Pancreas (tissue), 10 donors: ENCODE measurements at places on chromosomes 5 and 9. TPM values are rescaled to one million over a fixed set of nuclear protein-coding genes. Genes with fewer than 3 reads are reported as not detected.

The DCTN3 gene
- 31.5 TPM for total RNA-seq

The IL5 gene
- total RNA-seq, result not detected

The ODF2 gene
- 9.1 TPM for total RNA-seq

The SEMA6A gene
- 9.2 TPM for total RNA-seq

The BTNL9 gene
- 3.2 TPM for total RNA-seq

The CARTPT gene
- total RNA-seq, result not detected

The LIFR gene
- total RNA-seq, result 10.8 TPM

The CSF1R gene
- 4.8 TPM for total RNA-seq

The NUP155 gene
- 8.7 TPM for total RNA-seq

The HCN1 gene
- total RNA-seq, result 1.5 TPM

The C6 gene
- 72.8 TPM for total RNA-seq

The FOXD4 gene
- total RNA-seq, result 0.12 TPM

The OLFML2A gene
- 3.0 TPM for total RNA-seq

The CLK4 gene
- total RNA-seq, result 16.0 TPM

The ZNF483 gene
- total RNA-seq, result 6.2 TPM

The OGN gene
- total RNA-seq, result 5.8 TPM

The SLC46A2 gene
- total RNA-seq, result not detected

The TNFSF15 gene
- total RNA-seq, result 0.13 TPM

The SLC36A2 gene
- not detected for total RNA-seq

The ECM2 gene
- 2.3 TPM for total RNA-seq

The ANXA6 gene
- 53.2 TPM for total RNA-seq

The GPX3 gene
- total RNA-seq, result 26.7 TPM

The C5orf15 gene
- 16.6 TPM for total RNA-seq
